Kasumi-1 (cell line): ENCODE measurements at places on chromosomes 2 and 18.

DNA sequence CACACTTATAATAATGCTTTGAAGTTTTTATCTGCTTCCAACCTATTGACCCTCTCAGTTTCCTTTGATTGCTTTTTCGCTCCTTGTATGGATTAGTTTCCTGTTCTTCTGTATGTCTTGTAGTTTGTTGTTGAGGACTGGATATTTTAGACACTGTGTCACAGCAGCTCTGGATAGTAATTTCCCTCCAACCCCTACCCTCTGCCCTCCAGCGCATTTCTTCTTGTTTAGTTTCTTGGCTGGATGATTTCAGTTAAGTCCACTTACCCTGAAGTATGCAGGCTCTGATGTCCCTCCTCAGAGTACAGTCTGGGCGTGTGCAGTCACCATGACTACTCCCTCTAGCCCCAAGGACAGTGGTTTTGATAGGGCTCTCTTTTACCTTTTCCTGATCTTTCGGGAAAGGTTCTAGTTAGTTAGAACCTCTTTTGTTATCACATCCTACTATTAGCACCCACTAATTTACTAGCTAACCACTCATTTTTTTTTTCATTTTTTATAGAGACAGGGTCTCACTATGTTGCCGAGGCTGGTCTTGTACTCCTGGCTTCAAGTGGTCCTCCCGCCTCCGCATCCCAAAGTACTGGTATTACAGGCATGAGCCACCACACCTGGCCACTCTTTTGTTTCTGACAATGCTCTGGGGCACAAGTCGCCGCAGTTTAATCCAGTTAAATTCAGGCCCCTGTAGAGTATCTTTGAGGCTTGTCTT lies 16.3 kb upstream of the LYG1 start:
- DNase-seq = no peak

GRCh38 chr2:9423922-9424272 lies 443 bp downstream of the CPSF3 start:
- no peak for DNase-seq

DNA sequence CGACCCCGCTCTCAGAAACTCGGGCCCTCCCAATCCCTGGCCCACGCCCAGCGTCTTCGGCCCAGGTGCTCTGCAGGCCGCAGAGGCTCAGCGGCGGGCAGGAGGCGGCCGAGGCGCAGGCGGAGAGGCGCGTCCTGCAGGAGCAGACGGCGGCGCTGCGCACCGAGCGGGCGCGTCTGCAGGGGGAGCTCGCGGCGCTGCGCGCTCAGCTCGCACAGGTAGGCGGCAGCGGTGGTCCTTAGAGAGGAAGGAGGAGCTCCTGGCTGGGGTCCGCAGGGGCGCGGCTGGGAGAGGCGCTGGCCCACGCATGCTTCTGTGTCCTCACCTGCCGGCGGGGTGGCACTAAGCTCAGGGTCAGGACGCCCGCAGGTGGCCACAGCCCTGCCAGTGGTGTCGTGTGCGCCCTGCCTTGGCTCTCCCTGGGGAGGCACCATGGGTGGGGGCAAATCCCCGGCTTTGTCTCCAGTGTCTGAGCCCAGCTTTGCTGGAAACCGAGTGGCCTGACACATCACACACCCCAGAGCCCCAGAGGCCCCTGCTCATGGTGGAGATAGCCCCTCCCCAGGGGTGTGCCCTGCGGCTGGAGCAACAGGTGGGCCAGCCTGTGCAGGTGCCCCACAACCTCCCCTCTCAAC lies 14.9 kb upstream of the SNED1 start:
- no peak for DNase-seq

- DNase-seq = no peak
Observed at GRCh38 chr2:165647409-165647808, 146.6 kb downstream of the GALNT3 start.

DNA sequence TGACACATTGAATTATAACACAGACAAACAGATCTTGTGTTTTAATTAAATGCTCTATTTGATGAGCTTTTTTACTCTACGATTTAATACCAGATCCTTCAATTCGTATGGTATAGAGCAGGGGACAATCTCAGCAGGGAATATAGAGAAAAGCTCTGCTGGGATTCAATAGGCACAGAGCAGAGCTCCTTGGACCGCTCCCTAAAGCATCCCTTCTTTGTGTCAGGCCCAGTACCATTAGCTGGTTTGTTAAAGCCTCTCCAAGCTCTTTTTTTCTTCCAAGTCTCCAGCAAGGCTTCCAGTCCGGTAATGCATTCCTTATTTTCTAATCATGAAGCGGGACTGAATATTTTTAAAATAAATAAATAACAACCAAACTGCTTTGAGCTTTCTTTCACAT lies 466.0 kb downstream of the NR4A2 start:
- no peak for DNase-seq

DNA sequence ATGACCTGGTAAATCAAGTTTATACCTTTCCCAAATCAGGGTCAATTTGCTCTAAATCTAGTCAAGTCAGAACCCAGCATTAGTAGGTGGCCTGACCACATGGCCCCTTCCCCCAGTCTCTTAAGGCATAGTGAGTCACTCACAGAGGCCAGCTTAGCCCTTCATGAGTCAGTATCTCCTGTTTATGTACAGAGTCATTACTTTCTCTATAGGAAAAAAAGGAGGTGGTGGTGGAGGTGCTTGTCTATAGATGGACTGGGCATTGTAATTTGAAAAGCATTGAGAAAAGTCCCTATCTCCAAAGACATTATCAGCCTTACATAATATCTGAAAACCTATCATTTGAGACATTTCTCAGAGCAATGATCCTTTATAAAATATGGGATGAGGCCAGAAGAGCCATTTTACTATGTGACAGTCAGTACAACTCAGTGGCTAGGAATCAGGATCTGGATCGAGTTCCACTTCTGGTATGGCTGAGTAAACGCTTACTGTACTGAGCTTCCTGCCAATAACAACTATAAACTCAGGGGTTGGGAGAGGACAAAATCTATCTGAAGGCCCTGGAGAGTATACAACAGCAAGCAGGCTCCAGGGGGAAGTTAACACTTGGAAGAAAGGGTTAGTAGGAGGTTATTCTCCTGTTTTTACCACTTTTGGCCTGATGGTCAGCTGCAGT lies 22.5 kb upstream of the SIGLEC15 start:
- DNase-seq = no peak

- peak; percentile 76 for DNase-seq
Observed at GRCh38 chr2:38603402-38604290, 918 bp upstream of the HNRNPLL start.

DNA sequence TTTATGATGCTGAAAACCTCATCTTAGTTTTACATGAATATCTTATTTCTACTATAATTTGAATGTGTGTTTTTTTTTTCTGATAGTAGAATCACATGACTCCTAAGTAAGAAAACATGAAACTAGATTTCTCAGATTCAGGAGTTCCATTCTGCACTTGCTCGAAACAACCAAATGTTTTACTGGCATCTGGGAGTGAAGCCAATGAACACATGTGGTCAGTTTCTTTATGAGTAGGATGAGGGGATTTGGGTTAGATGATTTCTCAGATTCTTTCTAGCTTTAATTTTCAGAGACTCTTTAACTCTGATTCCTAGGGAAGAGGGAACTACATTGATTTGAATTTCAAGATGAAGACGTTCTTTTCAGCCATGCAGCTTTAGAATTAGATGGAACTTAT lies 225.0 kb upstream of the NT5C1B start:
- no peak for DNase-seq
